ENCODE measurements at places on chromosomes 4 and X.

GRCh38 chr4:60002603-60003337, 1197.4 kb upstream of the ADGRL3 start:
- DNase-seq = no peak

DNA sequence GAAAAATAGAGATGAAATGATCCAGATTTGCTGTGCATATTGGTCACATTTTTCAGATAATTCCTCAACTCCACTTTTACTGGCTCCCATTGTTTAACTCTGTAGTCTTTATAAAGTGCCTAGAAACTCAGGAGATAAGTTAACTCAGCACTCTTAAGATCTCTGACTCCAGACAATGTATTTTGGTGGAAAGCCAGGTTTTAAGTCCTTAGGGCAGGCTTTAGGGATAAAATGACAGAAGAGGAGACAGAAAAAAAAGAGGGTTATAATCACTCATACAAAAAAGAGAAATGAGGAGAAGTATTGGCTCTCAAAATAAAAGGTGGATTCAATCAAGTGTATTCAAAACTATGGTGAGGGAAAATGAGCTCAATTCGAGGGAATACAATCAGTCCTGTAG, 674.8 kb upstream of the INTU start:
- no peak for DNase-seq

- DNase-seq = no peak
These were observed 51.3 kb downstream of the UGT8 start for GRCh38 chr4:114649908-114650307.

GRCh38 chr4:2817701-2818350, 24.9 kb downstream of the SH3BP2 start:
- no peak for DNase-seq

- peak; percentile 35 for DNase-seq
These were observed at the start of gene NALF2 for GRCh38 chrX:69503782-69504625. Gene NALF2, plus strand, starts transcription at chrX:69504326. Its CDS starts 957 bp downstream, at chrX:69505283.

GRCh38 chrX:153460826-153461225, 9.6 kb downstream of the HAUS7 start:
- peak; percentile 48 for DNase-seq

DNA sequence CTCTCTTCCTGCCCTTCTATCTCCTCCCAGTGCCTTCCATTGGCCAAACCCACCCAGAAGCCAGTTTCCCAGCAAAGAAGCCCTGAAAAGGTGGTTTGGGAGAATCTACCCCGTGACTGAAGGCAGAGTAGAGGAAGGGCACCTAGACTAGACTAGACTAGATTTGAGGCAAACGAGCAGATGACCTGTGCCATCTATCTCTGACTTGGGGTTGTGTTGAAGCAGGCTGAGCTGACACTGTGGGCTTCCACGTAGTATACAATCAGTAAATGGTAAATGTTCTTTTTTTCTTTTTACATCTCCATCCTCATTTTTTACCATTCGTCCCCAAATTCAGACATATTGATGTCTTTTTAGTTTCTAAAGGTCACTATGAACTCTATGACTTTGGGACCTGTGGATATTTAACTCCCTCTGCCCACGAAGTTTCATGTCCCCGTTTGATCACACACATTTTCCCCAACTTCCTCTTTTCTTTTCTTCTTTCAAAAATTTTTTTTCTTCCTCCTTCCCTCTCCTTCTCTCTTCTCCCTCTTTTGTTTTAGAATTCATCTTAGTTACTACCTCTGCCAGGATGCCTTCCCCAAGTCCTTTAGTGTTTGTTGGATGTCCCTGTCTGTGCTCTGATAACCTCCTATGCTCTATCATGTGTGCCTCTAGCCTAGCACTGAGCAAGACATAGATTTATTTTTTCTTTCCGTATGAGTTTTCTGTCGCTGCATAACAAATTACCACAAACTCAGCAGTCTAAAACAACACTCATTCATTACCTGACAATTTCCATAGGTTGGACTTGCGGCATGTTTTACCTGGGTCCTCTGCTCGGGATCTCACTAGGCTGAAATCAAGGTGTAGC, 6.2 kb upstream of the AFF1 start:
- DNase-seq = no peak

GRCh38 chr4:158682066-158682465, 10.0 kb downstream of the ETFDH start:
- DNase-seq = no peak

GRCh38 chrX:10549280-10549679, 71.1 kb downstream of the MID1 start:
- no peak for DNase-seq

DNA sequence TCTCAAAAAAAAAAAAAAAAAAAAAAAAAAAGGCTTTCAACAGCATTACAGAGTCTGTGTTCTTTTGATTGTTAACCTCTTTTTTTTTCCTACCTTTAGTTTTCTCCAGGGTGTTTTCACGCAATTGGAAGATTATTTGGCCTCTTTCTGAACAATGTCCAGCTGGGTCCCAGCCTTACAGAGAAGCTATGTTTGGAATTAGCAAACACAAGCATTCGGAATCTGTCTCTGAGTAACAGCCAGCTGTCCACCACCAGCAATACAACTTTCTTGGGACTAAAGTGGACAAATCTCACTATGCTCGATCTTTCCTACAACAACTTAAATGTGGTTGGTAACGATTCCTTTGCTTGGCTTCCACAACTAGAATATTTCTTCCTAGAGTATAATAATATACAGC, 13.3 kb downstream of the TLR3 start:
- no peak for DNase-seq

- peak; percentile 73 for DNase-seq
These were observed at the start of gene DCTD for GRCh38 chr4:182917182-182918043. Gene DCTD, minus strand, starts transcription at chr4:182917386. Its CDS starts 1,818 bp downstream, at chr4:182915568.

GRCh38 chr4:77927991-77928925, 65.6 kb downstream of the MRPL1 start:
- DNase-seq = peak; percentile 24

DNA sequence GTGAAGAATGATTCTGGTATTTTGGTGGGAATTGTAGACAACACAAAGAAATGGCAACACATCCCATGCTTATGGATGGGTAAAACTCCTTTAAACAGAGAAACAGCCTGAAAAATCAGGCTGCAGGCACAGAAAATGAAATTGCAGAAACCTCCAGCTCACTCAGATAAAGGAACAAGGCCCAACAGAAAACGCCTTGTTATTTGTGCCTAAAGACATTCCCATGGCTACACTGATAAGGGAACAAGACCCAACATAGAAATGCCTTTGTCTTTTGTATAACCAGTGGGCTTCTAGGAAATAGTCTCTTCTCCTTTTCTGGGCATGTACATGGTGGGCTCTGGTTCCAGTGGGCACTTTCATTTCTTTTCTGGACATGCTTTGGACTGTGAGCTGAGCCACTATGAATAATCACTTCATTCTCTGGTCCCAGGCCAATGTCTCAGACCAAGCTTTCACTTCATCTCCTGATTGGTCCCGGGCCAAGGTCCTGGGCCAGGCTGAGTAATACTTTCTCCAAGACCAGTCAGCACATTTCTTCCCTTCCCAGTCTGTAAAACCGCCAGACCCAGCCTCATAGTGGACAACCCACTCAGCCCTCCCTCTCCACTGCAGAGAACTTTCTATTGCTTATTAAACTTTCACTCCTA, 160.5 kb downstream of the TBX22 start:
- no peak for DNase-seq

GRCh38 chr4:27010334-27010940, 149.8 kb downstream of the STIM2 start:
- peak; percentile 64 for DNase-seq

GRCh38 chr4:12211636-12212035, 782.9 kb upstream of the HS3ST1 start:
- DNase-seq = no peak

DNA sequence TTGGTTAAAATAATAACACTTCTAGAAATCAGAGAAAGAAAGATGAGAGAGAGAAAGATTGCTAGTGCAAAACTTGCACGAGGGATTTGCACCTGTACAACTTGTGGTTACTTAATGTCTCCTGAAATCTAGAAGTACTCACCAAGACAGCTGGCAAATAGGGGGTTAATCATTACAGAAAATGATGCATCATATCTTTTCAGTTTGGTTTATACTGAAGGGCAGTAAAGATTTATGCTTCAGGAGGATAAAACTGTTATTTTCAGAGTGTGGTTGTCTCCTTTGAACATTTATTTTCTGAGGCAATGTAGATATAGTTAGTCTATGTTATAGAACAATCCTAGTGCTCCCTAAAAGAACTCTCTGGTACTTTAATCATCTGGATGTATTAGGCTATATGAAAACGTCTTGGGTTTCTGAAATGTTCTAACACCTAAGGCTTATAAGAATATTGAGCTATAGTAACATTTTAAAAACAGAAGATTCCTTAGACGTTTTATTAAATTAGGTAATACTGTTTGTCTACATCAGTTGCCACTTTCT, 13.3 kb downstream of the ATOH1 start:
- DNase-seq = no peak

DNA sequence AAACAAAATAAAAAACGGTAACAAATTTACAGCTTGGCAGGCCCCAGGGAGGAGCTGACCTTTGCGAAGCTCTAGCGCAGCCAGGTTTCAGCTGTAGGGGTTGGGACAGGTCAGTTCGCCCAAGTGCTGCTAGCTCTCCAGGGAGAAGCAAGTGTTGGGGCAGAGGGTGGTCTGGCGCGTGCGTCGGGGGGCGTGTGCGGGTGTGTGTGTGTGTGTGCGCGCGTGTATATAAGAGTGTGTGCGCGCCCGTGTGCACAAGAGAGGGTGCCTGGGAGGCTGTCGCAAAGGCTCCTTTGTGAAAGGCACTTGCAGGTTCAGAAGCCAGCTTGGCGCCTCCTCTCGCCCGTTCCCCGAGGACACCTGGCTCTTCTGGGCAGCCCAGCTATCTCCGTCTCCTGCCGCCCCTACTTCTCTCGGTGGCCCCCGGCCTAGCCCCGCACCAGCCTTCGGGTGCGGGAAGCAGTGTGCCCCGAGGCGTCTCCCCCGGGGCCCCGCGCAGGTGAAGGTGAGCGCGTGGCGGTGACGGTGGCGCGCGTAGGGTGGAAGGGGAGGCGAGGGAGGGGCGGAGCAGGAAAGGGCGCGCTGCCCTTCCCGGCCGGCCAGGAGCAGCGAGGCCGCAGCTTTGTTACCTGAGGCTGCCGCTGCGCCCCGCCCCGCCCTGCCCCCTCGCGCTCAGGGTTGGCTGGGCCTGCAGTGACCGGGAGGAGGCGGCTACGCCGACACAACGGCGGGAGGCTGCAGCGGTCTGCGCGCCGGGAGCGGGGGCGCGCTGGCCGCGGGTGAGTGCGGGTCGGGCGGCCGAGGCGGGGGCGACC, at the start of gene FHDC1:
FHDC1 (plus strand) TSS at position 693 of the 815 bp plus-strand sequence. CDS start 6,735 bp downstream, outside the sequence.
- peak; percentile 6 for DNase-seq

DNA sequence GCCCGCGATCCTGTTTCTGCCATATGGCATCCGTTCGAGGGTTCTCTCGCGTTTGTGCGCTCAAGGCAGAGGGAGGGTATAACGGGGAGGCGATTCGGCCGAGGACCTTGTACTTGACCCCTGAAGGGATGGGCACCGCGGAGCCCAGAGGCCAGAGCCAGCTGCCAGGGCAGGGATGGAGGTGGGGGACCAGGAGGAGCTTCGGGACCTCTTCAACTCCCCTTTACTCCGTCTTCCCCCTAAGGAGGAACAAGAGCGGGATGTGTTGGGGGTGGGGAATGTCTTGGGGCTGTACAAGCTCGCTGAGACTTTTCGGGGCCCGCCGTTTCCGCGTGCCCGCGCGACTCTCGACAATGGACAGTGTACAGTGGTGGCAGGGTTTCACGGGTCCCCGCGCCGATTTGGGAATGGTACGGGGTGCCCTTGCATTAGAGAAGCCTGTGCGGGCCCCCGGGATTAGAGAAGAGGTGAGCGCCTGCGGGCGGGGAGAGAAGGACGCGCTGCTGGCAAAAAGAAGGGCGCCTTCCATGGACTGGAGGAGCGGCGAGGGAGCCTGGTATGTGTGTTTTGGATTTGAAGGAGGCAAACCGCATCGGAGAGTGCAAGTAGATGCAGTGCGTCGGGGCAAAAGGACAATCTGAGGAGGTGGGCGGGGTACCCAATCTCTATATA, 760 bp downstream of the UGT8 start:
- DNase-seq = peak; percentile 11

DNA sequence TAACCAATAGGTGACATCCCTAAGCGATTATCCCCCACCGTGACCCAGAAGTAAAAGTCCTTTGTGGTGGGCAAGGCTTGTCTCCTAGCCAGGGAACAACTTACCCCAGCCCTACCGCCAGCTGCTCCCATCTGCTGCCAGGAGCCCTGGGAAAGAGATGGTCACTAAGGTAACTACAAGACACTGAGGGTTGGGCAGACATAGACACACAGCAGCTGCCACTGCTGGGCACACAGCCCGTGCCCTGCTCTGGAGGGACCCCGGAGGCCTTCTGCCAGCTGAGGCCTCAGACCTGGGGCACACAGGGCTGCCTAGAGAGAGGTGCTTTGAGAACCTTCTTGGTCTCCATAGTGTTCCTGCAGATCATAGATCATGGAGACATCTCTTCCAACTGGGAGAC, 53.0 kb upstream of the PROM1 start:
- no peak for DNase-seq

DNA sequence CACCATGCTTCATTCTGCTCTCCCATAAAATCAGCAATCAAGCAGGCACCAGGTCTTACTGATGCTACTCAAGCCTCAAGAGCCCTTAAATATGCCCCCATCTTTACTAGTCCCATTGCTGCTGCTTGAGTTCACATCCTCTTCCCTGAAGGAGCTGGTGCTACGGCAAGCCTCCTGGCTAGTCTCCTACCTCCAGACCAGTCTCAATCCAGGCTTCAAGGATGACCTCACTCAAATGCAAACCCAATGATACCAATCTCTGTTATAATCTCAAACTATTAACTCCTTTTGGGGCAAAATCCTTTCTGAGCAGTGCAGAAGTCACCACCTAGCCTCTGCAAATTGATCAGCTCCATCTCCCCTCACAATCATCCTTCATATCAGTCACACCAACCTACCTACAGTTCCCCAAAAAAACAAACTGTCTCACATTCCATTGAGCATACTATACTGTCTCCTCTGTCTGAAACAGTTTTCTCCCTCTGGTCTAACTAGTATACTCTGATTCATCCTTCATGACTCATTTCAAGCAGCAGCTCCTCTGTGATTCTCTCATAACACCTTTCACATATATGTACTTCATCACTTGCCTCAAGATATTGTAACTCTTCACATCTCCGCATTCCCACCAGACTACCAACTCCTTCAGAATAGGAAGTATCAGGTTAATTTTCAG, 30.0 kb downstream of the PAPSS1 start:
- DNase-seq = peak; percentile 80

GRCh38 chr4:181364504-181364903, 878.7 kb upstream of the TENM3 start:
- DNase-seq = no peak

DNA sequence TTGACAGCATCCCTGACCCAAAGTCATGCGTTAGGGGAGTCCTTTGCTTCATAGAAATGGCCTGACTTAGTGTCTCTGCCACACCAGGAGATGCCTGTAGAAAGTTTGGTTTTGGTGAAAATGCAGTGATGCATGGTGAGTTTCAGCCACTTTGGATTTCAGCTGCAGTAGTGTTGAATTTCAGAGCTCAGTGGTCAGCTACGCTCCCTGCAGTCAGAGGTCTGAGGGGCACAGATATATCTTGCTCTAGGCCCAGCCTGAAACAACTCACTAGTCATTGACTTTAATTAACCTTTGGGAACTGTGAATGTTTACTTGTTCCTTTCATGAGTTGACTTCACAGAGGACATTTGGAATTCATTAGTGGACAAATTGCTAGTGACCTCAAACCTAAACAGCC, 17.5 kb downstream of the RBMX2 start:
- DNase-seq = no peak

- no peak for DNase-seq
These were observed 16.7 kb downstream of the PRR32 start for GRCh38 chrX:126836186-126836585.

GRCh38 chrX:118904218-118904617, 70.2 kb upstream of the LONRF3 start:
- no peak for DNase-seq

- DNase-seq = peak; percentile 79
These were observed 62.0 kb downstream of the MBNL3 start for GRCh38 chrX:132426695-132427281.

- no peak for DNase-seq
These were observed 324.7 kb downstream of the LDB2 start for GRCh38 chr4:16573739-16574138.

All from mesenchymal stem cell (in vitro differentiated cells and primary cell).